ENCODE measurements at places on chromosomes 5 and 9.
A peak's percentile ranks its signal among the peaks of the same experiment; 100 is the strongest.

- peak; percentile 34 for ATAC-seq
Observed at GRCh38 chr5:152349683-152350526, 55.2 kb downstream of the NMUR2 start.

GRCh38 chr5:81751836-81752643, 1.1 kb upstream of the SSBP2 start:
- ATAC-seq, result no peak

- no peak for ATAC-seq
Observed at GRCh38 chr5:94157704-94158539, 416.5 kb upstream of the POU5F2 start.

- ATAC-seq, result peak; percentile 16
Observed at GRCh38 chr9:137458194-137459151, 661 bp downstream of the NSMF start.

DNA sequence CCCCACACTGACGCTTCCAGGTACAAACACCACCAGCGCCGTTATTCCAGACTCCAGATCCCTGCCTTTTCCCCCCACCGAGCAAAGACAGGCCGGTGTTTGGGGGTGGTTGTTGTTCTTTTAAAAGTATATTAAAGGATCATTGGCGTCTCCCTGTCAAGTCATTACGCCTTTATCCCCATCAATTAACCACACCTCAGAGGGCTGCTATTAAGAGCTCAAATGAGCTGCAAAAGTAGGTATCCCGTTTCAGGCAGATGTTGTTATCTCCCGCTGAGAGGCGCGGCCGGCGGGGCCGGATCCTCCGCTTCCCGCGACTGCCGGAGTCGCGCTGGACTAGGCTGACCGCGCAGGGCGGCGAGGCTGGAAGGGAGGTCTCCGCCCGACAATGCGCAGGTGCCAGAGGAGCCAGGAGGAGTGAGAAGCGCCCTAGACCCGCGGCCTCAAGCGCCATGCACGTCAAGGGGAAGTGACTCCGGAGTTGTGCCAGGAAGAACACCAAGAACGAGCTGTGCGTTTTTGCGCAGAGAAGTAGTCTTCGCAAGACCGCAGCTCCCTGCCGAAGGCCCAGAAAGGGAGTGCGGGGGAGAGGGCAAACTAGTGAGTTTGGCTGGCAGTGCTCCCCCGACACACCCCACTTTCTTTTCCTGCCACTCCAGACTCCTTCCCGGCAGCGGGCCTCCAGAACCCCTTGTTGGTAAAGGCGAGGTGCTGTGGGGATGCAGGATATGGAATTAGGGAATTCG, 8.2 kb downstream of the NR2F1-AS1 start:
- ATAC-seq, result no peak

DNA sequence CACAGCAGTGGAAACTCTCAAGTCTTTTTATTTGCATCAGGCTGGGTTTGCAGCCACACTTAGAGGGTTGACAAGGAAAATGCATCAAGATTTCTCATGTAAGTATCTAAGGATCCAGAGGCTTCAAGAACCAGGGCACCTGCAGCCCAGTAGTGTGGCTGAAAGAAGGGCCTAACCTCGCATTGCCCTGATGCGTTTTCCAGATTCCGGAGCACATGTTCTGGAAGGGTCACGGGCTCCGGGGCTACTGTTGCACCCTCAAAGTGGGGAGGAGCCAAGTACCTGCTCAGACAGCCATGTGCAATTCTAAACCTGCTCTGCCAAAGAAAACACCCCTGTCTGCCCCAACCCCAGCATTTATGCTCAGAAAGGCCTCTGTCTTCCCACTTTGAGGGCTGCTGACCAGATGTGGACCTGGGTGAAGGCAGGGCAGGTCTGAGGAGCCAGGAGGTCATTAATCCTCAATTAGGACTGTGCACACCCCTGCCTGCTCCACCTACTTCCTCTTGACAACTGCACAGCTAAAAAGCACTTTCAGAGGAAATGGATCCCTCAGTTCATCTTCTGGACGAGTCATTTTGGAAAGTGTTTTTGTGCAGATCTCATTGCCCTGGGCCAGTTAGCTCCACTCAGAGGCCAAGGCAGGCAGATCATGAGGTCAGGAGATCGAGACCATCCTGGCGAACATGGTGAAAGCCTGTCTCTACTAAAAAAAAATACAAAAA, 110.7 kb downstream of the SAXO1 start:
- ATAC-seq, result no peak

DNA sequence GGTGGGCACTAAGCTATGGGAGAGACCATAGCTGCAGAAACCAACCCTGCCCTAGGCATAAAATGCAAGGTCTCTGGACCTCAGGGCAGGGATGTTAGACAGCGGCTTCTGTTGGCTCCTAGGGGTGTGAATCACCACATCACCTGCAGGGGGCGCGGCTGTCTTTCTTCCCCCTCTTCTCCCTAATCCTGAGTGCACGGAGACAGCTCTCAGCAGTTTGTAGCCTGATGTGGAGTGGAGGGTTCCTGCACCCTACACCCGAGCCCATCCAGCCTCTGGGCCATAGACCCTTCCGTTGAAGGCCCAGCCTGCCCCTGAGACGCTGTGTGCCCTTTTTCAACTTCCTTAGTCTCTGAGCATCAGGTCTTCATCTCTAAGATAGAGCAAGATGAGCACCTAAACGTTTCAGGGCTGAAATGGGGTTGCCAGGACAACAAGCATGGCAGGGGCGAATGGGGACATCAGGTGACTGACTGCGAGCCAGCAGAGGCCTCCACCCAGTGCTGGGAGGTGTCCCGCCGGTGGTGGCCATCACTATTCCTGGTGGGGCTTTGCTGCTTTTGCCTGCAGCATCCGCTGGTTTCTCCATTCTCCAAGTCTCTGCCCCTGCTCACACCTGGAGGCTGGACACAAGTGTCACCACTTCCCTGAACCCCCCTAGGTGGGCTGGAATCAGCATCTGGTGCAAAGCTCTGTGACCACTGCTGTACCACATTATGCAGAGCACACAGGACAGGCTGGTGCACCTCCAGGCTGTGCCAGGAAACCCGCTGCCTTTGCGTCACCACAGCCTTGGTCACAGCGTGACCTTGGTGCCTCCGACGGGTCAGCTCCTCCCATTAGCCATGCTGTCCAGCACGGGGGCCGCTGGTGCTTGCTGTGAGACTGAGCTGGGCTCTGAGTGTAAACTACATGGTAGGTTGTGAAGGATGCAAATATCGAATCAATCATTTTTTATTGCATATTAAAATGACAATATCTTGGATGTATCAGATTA, 2.5 kb upstream of the SEC16A start:
- no peak for ATAC-seq

GRCh38 chr5:148163345-148163744, 5.0 kb upstream of the SPINK14 start:
- ATAC-seq, result no peak

DNA sequence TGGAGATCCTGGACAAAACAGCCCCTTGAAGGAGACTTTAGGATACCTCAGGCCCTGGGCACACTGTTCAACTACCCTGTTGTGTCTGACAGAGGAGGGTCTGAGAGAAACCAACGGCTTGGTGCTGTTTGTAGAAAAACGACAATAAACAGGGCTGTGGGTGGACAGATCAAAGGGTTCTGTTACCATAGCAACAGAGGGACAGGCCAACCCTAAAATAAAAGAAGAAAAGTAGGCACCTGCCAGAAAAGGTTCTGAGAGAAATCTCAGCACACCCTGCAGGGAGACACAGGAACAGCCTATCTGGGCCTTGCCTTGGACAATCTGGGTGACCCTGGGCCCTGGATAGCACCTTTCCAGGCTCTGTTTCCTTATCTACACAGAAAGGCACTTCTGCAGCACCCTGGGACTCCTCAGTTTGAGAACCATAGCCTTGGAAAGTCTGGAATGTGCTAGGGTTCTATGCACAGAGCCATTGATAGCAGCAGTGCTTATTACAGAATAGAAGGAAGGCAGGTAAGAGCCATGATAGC, 104.8 kb upstream of the TBC1D2 start:
- ATAC-seq, result no peak

GRCh38 chr5:59246882-59247281, 646.6 kb downstream of the PDE4D start:
- peak; percentile 67 for ATAC-seq

DNA sequence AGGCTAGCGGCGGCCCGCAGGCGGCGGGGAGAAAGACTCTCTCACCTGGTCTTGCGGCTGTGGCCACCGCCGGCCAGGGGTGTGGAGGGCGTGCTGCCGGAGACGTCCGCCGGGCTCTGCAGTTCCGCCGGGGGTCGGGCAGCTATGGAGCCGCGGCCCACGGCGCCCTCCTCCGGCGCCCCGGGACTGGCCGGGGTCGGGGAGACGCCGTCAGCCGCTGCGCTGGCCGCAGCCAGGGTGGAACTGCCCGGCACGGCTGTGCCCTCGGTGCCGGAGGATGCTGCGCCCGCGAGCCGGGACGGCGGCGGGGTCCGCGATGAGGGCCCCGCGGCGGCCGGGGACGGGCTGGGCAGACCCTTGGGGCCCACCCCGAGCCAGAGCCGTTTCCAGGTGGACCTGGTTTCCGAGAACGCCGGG, 253 bp downstream of the SLC12A2 start:
- peak; percentile 7 for ATAC-seq

GRCh38 chr9:16207161-16207560, 654.3 kb downstream of the CCDC171 start:
- no peak for ATAC-seq

DNA sequence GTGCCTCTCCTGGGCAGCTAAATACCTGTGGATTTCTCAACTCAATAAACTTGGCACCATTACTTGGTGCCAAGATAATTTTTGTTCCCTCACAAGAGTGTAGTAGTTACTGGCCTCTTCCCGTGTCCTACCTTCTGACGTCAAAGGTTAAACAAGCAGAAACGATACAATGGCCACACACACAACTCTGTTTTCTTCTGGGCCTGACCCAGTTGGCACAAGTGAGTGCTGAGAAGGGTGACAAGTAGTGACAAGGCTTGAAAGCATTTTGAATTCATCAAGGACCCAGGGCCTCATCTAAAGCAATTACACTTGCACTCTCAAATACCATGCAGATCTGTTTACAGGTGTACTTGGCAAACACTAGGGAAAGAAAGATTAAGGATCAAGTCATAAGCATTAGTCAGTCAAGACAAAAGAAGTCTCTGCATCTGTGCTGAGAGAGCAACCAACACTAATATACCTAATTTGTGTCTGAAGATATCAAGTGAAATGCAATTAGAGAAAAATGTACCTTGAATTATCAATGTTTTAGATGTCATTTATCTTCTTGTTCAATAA, 30.8 kb downstream of the RASEF start:
- ATAC-seq, result no peak

DNA sequence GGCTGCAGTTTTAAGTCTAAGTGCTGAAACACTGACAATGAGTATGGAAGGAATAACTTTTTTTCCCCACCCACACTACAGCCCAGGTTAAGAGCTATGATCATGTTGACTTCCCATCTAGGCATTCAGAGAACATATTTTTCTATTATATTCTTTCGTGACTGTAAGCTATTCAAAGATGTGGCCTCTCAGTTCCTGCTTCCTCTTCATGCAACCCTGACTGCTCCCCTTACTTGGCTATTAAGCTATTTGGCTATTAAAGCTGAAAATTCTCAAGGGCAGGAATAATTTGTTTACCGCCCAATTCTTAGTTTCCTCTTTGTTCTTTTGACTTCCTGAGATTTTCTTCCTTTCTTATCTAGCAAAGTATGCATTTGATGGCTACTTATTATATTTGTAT, 18.6 kb upstream of the ALDH1A1 start:
- ATAC-seq, result no peak

- no peak for ATAC-seq
Observed at GRCh38 chr9:35341585-35341984, 148.3 kb upstream of the RUSC2 start.

GRCh38 chr5:34688015-34688810, 32.1 kb downstream of the RAI14 start:
- no peak for ATAC-seq

DNA sequence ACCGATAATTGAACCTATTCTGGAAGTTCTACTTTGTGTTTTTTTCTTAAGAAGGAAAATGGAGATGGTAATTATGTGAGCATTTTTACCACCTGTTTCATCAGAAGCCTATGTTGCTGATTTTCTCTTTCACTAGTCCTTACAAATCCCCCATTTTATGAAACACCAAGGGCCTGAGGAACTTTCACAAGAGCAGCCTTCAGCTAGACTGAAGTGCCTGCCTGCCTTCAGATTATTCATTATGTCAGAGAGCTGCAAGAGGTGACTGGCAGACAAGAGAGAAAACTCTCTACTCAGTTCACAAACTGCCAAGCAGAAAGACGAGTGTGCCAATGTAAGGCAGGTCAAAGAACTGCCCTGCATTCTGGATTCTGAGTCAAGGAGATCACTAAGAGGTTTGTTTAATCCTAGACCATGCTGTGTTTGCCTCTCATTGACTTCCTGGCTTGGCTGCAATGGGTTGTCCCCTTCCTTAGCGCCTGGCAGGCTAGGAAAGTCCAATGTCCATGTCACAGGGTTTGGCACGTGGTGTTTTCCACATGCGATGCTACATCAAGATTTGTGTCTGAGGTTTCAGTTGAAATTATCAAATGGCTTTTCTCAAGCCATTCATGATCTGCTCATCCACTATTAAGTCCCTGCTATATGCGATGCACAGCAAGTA, 143.3 kb downstream of the CDC42SE2 start:
- ATAC-seq, result no peak

All from activated T-helper 17 cell treated with anti-CD3 and anti-CD28 coated beads, Interleukin-2, amount 50 U/mL, for 72 hours (primary cell).